ENCODE measurements at places on chromosomes 5 and 9.

GRCh38 chr9:117682955-117683710, 21.1 kb upstream of the TLR4 start:
- DNase-seq: no peak

GRCh38 chr9:133126697-133127339, 5.8 kb upstream of the RALGDS start:
- DNase-seq: no peak

DNA sequence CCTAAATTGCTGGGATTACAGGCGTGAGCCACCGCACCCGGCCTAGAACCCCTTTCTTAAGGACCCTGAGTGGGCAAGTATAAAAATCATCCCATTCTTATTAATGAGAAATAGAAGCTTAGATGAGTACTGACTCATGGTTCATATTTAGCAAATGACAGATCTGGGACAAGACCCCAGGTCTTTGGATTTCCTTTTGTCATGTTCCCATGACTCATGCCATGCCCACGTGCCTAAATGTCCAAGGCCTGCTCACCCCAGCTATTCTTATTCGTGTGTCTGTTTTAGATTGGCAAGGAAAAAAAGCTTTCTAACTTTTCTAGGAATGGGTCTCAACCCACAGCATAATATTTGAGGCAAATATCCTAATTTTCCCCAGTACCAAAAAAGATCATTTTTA, 57.7 kb upstream of the RPS23 start:
- DNase-seq: no peak

DNA sequence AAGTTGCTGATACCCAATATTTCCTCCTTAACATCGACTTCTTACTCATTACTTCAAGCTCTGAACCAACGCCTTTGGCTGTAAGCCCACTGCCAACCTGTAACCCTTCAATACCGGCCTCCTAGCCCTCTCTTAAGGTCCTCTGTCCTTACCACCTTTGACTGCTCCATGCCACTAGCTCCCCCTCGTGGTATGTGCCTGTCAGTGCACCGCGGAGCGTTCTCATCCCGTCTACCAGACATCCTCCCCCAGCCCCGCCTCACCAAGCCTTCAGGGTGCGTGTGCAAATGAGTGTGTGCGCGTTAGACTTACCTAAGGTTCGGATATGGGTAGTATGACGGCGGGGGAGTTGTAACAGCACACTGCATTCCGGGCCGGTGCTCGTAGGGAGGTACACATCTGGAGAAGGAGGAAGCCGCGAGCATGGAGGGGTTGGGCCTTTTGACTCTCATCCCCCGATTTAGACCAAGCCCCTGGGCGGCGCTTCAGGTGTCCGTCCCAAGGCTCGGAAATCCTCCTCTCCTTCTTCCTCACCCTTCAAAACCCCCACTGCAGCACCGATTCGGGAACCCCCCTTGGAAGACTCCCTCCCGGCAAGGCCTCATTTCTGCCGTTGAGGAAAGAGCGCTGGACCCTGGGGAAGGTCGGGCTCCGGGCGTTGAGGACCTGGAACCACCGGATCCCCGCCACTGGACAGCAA, 2.8 kb upstream of the MYORG start:
- DNase-seq: peak; percentile 76

- no peak for DNase-seq
Observed at GRCh38 chr9:120183615-120184014, 396.4 kb downstream of the CDK5RAP2 start.
